H7 (cell line): ENCODE measurements at places on chromosomes 6 and 20.

DNA sequence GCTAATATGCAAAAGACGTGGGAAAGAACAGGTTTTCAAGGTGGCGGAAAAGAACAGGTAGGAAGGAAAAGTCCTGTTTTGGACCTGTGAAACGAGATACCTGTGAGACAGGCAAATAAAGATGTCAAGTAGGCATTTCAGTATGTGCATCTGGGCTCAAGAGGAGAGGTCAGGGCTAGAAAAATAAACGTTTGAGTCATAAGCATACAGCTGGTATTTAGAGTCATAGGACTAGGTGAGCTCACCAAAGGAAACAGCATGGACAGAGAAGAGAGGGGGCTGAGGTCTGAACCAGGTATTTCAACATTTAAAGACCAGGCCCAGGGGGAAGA lies 14.9 kb downstream of the MTFR2 start:
- DNase-seq = no peak

DNA sequence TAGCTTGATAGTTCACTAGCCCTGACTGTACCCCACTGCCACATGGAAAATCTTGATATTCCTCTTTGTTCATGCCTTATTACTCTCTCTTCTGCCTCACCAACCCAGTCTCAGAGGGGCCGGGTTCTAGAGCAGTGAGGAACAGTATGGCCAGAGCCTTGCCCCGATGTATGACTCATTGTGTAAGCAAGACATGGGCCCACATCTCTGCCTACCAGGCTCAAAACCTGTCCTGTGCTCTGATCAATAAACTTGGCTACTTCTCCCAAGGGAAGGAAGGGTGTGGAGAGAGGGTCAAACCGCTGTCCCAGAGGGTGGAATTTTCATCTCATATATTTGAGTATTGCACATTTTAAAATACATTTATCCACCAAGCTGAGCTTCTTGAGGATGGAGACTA lies 91.7 kb downstream of the DNAH8 start:
- no peak for DNase-seq

DNA sequence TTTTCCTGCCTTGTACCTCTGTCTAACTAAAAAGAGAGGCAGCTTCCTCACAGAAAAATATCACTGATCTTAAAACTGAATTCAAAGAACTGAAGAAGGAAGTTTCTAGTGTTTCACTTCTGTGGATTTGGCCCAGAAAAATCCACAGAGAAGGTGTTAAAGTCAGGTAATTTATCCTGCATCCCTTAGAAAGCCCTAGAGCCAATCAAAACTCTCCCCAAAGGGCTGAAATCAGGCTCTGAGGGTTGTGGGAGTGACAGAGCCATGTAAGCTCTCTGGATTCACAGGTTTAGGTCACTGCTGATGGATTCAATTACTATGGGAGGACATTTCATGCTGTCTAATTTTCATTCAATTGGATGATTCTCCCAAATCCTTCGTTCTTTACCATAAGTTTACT lies 152.3 kb downstream of the OR2B2 start:
- no peak for DNase-seq

DNA sequence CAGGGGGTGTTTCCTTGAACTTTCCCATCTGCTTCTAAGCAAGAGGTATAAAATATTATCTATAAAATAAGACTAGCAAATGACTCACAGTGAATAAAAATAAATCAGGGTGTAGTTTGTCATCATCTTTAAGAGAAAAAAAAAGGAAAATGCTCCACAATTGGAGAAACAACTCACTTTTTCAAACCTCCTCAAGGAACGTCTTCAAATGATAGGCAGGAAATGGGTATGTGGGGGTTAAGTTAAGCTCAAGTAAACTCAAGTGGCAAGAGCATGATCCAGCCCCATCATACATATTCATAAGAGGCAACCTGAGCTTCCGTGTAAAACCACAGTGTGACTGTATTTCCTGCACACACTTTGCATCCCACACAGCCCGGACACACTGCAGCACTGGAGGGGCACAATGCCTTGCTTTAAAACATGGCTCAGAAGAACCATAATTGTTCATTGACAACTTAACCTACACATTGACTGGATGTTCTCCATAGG lies 58.5 kb upstream of the CEP85L start:
- no peak for DNase-seq
